Thymus (tissue), 14 donors: ENCODE measurements at places on chromosomes 7 and 10.

DNA sequence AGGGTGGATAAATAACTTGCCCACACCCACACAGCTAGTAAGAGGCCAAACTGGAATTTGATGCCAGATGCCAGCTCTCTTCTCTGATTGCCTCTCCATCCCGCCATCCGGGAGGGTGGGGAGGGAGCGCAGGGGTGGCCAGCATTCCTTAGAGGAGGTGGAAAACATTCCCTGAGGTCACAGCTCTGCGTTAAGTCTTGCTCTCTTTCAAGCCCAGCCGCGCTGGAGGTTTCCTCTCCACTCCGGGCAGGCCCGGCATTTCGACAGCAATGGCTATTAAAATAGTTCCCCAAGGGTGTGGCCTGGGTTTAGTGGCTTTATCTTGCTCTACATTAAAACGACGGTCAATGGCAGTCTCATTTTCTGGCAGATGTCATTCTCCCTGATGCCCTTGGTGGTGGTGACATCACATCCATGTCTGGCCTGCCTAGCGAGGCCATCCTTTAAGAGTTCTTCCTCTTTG is 16.1 kb upstream of the C10orf71 start:
- DNase-seq, result no peak

DNA sequence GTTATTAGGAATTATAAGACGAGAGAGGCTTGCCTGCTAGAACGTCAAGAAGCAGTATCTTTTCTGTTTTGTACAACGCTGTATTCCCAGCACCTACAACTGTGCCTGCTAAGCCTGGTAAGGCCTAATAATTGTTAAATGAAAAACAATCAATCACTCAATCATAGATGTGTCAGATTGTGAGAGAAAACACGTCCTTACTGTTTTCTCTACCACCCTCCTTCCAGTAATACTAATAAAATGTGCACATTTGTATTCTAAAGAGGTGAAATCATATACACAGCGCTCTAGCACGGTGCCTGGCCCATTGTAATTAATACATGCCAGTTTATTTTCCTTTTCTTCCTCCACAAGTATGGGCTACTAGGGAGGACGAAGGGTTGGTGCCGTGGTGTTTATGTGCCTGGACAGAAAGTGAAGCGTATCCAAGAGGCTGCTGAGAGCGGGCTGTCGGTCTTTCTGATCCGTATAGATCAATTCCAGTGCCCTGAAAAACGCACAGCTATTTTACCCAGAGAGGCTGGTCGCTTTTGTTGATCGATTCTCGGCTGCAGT is 1.5 kb upstream of the AUTS2 start:
- no peak for DNase-seq

DNA sequence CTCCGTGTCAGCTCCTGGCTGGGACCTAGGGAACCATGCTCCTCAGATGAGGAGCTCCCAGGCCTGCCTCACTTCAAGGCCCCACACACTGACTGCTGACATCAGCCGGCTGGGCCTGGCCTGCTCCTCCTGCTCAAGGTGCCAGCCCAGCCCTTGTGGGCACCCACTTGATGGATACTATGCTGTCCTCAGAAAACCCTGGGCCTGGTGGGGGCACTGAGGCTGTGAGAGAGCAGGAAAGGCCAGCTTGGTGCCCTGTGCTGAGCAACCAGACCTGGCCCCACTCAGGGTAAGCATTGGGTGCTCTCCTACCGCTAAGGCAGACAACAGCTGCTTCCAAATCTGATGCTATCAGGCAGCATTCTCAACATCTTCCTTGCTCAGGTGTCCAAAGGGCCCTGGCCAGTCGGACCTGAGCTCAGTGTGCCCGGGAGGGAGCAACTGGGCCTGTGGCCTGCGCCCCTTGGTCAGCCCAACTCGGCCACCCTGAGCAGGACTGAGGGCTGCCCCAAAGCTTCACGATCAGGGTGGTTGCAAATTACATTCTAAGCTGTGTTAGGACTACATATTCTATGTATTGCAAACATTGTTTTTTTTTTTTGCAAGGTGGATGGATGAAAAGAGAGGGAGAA is 21.9 kb upstream of the ANTXRL start:
- no peak for DNase-seq

GRCh38 chr10:109306698-109307097 is 616.6 kb downstream of the XPNPEP1 start:
- DNase-seq, result no peak

GRCh38 chr10:124645467-124646095 is 98.6 kb downstream of the FAM53B start:
- no peak for DNase-seq

- DNase-seq, result no peak
These were observed 15.4 kb downstream of the CTBP2 start for GRCh38 chr10:125144693-125145623.

GRCh38 chr10:70932392-70933196 is 44.2 kb upstream of the PCBD1 start:
- no peak for DNase-seq

DNA sequence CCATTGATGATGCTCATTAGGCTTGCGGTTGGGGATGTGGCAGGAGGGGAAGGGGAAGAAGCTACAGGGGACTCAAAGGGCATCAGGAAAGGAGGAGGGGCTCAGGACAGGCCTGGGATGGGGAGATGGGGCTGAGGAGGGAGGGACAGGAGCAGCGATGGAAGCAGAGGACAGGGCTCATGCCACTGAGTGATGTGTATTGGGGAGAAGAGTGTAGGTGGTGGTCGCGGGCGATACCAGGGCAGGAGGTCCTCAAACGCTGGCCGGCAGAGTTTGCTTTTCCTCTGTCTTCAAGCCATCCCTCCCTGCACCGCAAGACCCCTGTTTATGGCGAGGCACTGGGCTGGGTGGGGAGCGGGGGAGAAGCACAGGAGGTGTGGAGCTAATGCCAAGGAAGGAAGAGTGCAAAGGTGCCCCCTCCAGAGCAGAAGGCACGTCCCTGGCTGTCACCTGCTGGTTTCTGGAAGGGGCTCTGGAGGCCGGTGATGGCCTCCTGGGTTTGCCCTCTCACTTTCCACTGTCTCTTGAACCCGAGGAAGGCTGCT is 134.7 kb downstream of the SVIL start:
- no peak for DNase-seq

DNA sequence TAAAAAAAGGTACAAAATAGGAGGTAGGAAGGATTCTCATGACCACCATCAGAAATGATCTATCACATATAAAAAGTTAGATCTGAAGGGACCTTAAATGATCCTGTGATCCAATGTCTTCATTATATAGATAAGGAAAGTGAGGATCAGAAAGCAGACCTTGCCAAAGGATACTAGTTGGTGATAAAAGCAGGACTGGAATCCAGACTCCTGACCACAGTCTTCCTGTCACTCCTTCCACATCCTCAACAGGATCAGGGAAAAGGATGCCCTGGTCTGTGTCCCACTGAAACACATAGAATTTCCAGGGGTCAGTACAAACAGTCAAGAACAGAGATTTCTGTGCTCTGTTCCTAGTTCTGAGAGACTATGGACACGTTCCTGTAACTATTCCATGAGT is 97.2 kb downstream of the SPAG6 start:
- no peak for DNase-seq

GRCh38 chr10:119238577-119238976 is 31.2 kb downstream of the GRK5 start:
- no peak for DNase-seq

DNA sequence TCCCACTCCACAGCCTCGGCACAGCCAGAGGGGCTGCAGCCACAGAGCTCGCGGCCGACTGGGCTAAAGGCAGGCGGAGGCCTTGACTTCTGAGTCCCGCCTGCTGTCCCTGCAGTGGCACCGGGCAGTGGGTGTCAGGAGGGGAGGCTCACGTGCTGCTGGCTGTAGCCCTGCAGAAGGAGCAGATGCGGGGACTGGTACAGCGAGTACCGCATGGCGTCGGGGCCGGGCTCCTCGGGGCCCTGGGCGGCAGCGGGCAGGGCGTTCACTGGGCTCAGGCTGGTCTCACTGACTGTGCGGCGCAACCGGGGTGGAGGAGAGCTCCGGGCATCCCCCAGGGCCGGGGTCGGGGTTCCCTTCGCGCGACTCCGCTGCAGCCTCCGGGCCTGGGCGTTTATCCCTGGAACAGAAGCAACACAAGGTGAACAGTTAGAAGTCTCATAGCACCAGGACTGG is 25.6 kb downstream of the PAPOLB start:
- DNase-seq, result no peak

GRCh38 chr10:122648599-122649428 is 50.8 kb downstream of the C10orf120 start:
- no peak for DNase-seq

DNA sequence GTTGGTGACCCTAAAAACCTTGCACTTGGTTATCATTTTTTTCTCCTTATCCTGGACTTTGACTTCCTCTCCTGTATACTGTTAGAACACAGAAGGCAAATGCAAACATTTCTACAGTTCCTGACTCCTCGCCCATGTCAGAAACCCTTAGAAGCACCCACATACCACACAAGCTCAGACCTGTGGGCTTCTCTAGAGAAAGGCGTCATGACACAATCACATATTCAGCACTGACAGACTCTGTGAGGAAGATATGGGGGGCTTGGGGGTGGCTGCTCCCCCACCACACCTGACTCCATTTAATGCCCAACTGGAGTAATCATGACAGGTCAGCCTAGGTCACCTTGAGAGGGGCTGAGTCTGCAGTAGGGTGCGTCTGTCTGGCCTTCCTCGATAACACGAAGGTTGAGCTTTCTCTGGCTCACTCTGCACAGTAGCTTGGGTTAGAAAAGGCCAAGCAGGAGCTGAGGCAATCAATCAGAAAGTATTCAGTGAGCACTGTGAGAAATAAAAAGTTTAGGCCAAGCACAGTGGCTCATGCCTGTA is 50.9 kb downstream of the CCDC3 start:
- no peak for DNase-seq

DNA sequence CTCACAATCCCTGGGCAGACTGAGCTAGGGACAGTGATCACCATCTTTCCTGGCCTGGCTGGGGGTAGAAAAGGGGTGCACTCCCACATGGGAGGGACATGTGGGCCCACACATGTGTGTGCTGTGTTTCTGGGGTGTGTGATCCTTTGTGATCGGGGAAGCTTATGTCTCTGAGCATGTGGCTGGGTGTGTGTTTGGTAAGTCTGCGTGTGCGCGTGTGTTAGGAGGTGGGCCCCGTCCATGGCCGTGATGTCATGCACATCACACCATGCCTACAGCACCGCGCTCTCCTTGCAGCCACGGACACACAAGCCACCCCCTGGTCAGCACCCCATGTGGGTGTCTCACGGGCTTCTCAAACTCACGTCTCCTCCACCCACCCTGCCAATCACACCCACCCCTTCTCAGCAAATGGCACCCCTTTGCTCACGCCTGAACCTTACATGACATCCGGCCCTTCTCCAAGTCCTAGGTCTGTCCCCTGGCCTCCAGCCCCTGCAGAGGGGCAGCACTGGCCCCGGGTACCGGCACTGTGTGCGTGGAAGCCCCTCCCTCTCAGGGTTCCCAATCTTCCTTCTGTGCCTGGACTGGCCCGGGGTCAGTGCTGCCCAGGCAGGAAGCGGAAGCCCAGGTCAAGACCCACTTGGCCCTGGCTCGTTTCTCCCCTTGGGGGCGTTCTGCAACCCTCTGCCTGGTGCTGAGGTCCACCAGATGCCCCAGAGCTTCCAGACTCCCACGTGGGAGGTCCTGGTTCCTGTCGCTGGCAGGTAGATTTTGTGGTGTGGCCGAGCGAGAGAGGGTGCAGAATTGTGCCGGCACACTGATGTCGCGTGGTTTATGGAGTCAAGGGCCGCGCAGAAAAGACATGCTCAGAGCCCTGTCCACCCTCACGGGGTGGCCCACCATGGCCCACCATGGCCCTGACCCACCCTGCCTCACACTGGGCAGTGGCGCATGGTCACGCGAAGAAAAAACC is 12.6 kb downstream of the SLC29A4 start:
- no peak for DNase-seq

- DNase-seq, result no peak
These were observed 140.2 kb upstream of the AHR start for GRCh38 chr7:17158261-17158660.

- DNase-seq, result no peak
These were observed 18.0 kb upstream of the RET start for GRCh38 chr10:43058716-43059335.

DNA sequence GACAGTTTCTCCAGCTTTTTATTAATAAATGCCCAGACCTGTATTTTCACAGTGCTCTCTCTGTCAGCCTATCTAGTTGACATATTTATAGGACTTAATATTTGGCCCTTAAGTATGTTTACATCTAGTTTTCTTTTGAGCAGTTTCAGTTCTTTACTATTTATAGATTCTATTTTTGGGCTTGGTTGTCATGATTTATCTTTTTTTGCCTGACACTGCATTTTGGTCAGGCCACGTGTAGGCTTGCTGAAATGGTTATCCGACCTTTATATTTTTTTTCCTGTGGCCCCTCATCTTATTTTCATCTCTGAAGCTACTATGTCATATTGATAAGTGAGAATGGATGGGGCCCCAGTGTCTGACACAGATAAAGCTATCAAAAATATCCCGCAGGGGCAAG is 515.4 kb upstream of the FZD8 start:
- no peak for DNase-seq

DNA sequence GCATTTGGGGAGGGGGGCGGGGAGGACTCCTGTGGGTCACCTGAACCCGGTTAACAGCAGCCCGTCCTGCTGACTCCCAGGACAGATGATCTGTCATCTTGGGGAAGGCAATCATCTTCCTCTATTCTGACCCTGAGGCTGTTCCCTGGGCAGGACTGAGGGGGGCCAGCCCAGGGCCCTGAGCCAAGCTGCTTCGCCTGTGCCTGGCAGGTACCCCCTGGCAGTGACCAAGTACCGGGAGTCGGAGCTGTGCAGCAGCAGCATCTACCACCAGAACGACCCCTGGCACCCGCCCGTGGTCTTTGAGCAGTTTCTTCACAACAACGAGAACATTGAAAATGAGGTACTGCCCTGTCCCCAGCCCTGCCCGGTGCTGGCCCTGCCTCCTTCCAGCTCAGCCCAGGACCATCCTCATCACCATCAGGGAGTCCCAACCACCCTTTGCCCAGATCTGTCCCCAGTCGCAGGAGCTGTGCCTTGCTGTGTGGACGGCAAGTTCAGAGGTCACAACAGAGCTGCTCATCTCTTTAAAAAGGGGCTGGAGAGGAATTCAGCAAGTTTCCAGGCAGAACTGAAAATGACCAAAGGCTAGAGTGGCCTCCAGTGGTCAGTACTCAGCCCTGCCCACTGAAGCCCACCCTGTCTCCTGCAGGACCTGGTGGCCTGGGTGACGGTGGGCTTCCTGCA is 8.1 kb downstream of the AOC1 start:
- DNase-seq, result no peak

DNA sequence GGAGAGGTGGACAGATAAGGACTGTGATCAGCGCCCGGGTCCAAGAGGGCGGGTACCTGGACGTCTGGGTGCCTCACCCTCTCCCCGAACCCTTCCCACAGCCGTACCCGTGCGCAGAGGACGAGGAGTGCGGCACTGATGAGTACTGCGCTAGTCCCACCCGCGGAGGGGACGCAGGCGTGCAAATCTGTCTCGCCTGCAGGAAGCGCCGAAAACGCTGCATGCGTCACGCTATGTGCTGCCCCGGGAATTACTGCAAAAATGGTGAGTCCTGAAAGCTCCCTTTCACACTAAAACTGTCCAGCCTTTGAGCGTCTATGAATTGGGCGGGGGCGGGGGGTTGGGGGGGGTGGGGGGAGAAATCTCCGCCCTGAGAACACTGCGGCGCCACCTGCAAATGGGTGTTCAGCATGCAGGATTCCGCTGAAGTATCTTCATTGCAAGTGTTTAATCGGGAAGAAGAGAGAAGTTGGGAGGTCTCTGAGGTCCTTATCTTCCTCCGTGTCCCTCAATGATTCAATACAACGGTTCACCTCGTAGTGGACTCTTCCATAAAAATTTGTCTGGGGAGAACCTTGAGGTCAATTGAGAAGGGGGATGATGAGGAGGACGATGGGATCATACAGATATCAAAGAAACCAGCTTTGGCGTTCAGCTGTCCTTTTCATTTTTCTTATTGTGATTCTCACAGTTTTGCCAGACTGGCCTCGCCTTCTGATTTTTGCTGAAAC is 906 bp downstream of the DKK1 start:
- no peak for DNase-seq
